ENCODE measurements at places on chromosomes 2 and 18.
A peak's percentile ranks its signal among the peaks of the same experiment; 100 is the strongest.

- no peak for DNase-seq
These were observed 34.1 kb upstream of the ASPRV1 start for GRCh38 chr2:69995511-69995910.

DNA sequence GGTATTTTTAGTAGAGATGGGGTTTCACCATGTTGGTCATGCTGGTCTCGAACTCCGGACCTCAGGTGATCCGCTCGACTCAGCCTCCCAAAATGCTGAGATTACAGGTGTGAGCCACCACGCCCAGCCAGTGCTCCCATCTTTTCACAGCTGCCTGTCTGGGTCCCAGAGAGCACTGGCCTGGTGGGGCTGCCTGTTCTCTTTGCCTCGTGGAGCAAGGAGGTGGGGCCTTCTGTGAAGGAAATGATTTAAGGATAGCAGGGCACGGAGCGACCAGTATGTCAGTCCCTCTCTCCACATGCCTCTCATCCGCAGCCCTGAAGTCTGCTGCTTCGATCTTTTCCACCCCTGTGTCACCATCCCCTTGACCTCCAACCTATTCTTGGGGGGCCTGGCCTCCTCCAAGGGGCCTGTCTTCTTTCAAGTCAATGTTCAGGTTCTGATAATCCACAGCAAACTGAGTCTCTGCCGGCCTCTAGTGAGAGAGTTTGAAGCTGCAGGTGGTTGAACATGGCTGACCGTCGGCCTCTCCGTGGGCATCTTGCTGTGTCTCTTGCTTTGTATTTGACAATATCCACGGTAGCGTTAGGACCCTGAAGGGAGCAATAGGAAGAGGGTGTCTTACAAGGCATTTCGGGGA, 28.2 kb upstream of the GIGYF2 start:
- DNase-seq = no peak

- DNase-seq = no peak
These were observed 283.1 kb downstream of the CELF4 start for GRCh38 chr18:37282386-37283037.

DNA sequence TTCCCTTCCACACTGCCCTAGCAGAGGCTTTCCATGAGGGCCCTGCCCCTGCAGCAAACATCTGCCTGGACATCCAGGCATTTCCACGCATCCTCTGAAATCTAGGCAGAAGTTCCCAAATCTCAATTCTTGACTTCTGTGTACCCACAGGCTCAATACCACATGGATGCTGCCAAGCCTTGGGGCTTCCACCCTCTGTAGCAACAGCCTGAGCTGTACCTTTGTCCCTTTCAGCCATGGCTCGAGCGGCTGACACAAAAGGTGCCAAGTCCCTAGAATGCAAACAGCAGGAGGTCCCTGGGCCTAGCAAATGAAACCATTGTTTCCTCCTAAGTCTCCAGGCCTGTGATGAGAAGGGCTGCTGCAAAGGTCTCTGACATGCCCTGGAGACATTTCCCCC, 744.5 kb upstream of the LINC00305 start:
- DNase-seq = no peak

DNA sequence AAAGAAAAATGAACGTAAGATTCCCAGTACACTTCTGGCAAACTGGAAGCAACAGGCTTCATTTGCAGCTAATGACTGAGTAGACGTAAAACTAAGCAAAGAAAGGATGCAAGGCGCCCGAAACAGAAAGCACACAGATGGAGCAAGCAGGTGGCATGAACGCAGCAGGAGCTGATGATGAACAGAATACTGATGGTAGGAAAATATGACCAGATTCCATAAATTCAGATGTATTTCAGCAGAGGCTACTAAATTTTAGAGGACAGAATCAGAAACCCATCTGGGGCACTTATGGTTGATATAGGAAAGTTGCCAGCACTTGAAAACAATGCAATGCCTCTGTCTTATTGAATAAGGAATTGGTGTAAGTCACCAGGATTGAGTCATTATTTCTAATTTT, 658.7 kb upstream of the LINC00305 start:
- no peak for DNase-seq

DNA sequence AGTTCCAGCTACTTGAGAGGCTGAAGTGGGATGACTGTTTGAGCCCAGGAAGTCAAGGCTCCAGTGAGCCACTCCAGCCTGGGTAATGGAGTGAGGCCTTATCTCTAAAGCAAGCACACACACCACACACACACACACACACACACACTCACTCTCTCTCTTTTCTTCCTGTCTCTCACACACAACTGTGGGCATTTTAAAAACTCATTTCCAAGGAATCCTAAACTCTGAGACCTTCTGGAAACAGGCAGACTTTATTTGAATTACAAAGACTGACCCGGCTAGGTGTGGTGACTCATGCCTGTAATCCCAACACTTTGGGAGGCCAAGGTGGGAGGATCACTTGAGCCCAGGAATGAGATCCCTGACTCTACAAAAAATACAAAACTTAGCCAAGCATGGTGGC, 21.3 kb downstream of the WDSUB1 start:
- DNase-seq = no peak

DNA sequence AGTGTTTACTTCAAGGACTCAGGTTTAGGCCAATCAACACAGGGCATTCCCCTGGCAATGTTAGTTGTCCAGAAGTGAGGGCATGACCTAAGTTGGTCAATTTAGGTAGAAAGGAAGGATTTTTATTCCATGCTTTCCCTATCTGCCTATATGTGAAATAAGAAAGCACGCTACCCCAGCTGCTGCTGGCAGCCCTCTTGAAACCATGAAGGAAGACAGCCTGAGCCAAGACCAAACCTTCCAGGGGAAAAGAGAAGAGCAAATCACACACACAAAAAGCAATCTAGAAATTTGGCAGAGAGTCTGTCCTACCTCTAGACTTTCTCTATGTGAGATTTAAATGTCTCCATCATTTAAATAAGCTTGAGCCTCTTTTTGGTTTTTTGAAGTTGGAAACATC, 387.6 kb downstream of the TNS1 start:
- no peak for DNase-seq

DNA sequence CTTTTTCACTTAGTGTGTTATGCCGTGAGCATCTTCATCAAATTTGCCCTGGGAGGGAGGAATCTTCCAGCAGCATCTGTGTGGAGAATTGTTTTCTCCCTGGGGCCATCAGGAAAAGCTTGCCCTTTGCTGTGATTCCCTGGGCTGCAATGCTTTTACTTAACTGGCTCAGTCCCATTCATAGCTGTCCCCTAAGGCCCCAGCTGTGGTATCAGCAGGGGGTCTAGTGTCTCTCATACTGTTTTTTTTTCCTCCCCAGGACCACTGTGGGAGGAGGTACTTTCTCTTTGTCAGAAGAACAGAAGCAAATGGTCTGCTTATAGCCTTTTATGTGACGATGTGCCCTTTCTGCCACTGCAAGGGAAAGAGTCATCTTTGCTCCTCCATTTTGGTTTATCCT, 176.8 kb upstream of the CELF4 start:
- no peak for DNase-seq

DNA sequence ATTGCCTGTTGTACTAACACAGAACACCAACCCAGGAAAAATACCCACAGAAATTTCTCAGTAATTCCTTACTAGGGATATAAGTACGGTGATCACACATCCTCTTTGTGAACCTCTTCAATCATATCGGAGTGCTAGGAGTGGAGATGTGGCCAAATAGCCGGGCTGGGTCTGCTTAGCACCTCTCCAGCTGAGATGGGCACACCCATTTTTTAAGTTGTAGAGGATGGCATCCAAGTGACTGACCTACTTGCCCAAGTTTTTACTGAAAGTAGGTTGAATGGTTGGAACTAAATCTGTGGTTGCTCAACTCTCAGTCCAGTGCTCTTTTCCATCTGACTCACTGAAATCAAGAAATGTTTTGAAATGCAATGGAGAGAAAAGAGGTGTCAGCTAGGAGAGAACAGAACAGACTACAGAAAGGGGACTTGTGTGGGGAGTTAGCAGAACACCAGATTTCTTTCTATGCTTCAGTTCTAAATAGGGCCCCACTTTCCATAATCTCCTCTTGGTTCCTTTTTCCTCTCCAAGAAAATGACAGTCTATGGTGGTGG, 68.7 kb upstream of the FSHR start:
- no peak for DNase-seq

DNA sequence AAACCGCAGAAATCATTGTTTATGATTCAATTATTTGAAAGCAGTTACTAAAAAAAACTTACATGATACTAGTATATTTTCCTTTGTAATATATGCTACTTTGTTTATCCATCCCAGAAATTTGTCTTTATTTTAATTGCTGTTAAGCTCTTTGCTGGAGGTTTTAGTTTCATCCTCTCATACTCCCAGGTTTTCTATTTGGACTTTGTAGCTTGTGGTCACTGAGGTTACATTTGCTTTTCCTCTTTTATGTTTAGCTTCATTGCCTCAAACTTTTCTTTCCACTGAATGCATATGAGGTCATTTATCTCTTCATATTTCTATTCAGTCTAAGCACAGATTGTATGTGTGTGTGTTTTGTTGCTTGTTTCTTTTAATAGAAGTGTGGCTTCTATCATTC, 89.9 kb downstream of the ERBB4 start:
- DNase-seq = no peak

DNA sequence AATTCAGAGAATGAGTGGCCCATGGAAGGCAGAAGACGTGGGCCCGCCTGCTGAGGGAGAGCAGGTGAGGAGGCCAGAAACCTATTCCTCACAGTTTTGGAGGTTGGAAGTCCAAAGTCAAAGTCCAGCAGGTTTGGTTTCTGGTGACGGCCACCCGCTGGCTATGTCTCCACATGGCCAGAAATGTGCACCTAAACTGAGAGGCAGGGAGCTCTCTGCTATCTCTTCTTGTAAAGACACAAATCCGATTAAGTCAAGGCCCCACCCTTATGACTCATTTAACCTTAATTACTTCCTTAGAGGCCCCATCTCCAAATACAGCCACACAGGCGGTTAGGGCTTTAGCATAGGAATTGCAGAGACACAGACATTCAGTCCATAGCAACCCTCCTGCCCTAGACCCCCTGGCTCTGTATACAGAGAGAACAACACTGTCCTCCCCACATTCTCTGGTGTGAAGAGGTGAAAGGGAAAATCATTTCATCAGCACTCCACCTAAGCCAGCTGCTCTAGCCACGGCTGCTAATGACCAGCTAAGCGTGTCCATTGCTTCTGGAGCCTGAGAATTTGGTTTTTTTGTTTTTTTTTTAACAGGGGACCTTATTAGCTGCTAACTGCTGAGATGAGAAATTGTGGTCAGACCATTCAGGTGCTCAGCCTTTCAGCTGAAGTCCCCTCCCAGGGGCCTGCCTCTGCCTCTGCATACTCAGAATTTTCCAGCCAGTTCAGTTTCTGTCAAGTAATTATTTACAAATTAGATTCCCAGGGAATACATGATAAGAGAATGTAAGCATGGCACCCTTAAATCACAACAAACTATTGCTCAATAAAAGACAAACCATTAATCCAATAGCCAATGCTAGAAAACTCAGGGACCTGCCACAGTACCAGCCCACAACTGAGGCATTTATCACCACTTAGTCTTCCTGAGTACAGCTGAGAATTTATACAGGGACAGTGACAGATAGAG, 368.7 kb upstream of the ID2 start:
- no peak for DNase-seq

DNA sequence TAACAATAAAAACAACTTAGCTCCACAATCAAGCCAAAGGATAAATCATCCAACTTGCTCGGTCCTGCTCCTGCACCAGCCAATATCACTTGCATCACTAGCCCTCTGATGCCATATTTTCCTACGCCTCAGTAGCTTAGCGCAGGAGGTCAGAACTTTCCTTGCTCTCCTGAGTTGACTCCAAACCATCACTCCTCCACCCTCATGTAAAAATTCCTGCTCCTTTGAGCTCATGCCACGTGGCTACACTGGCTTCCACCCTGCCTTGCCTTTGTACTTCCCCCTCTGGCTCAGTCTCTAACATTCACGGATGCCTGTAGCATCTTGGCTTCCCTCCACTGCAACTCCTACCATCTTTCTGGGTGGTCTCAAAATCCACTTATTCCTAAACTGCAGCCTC, 25.2 kb downstream of the AAK1 start:
- DNase-seq = no peak

DNA sequence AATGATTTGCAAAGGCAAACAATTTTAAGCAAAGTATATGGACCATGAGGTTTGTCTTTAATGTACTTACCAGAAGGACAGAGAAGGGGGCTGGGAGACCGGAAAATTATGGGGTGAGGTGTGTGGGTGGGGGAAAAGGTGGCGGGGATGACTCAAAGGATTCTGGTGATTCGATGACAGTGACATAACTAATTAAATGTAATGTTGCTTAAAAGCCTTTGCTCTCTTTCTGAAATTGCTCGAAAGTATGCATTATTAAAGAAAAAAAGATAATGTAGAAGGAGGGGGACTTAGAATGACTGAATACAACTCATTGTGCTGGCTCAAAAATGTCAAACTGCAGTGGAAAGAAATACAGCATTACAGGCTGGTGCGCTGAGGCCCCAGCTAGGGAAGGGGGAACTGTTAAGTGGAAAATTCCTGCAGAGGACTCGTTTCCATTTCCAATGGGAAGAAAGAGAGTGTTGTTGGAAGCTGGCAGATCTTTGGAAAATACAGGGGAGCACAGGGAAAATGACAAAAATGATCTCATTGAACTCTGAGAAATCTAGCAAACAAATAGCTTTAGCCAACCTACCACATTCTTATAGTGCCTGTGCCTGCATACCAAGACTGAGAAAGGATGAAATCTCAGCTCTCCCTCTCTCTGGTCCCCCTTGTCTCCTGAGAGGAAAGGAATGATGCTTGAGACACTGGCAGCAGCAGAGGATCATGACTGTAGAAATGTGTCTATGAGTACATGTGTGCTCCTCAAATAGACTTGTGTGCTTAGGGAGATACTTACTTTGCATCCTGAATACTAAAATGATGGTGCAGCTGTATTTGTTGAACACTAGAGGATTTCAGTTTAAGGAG, 632.4 kb downstream of the NYAP2 start:
- DNase-seq = peak; percentile 20

- no peak for DNase-seq
These were observed 16.8 kb downstream of the CXCR1 start for GRCh38 chr2:218149848-218150440.

DNA sequence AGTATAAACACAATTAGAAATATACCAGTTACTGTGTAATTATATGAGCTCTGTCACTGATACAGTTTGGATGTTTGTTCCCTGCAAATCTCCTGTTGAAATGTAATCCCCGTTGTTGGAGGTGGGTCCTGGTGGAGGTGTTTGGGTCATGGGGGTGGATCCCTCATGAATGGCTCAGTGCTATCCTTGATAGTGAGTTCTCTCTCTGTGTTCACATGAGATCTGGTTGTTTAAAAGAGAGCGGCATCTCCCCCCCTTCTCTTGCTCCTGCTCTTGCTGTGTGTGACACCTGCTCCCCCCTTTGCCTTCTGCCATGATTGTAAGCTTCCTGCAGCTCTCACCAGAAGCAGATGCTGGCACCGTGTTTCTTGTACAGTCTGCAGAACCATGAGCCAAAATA, 24.1 kb downstream of the MTX2 start:
- no peak for DNase-seq

DNA sequence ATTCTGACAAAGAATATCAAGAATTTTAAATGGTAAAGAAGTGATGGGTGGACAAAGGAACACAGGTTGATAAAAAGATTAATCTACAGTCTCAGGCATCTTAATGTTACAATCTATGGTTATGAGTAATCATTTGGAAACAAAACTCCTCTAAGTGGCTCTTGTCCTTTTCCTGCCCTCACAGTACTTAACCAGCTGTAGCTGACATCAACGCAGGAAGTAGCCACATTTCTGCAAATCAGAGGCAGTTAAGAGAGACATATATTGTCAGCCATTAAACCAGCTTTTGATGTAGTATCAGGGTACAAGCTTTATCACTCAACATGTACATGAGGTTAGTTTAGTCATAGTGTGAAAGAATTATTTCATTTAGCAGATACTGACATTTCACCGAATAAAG, 244.6 kb downstream of the NR4A2 start:
- DNase-seq = no peak

Data from activated CD4-positive, alpha-beta T cell treated with anti-CD3 and anti-CD28 coated beads for 24 hours (primary cell).